ENCODE measurements at places on chromosomes 6 and 20.

DNA sequence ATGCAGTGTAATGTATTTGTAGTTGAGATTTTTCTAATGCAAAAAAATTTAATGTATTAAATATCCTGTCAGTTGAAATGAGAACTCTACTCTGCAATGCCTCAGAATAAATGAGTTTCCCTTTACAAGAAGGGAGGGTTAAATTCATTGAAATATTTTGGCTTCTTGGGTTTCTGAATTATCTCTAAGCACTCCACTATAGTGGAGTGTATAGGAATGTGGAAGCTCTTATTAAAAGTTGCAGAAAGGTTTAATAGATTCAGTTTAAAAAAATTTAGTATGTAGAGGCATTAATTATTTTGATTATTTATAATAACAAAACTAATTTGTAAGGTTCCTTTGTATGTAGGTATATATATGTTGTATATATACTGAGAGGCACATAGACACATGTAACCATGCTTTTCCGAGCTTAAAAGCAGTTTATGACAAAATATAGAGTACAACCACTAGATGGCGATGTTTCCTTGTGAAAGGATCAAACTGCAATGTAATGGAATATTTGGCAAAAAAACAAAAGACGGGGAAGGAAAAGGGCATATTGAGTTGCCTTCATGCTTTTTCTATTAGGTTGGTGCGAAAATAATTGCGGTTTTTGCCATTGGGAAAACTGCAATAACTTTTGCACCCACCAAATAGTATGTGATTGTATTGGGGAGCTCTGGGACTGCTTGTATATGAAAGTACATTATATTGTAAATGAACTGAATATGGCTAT is 144.2 kb downstream of the MYO6 start:
- peak; percentile 74 for DNase-seq

DNA sequence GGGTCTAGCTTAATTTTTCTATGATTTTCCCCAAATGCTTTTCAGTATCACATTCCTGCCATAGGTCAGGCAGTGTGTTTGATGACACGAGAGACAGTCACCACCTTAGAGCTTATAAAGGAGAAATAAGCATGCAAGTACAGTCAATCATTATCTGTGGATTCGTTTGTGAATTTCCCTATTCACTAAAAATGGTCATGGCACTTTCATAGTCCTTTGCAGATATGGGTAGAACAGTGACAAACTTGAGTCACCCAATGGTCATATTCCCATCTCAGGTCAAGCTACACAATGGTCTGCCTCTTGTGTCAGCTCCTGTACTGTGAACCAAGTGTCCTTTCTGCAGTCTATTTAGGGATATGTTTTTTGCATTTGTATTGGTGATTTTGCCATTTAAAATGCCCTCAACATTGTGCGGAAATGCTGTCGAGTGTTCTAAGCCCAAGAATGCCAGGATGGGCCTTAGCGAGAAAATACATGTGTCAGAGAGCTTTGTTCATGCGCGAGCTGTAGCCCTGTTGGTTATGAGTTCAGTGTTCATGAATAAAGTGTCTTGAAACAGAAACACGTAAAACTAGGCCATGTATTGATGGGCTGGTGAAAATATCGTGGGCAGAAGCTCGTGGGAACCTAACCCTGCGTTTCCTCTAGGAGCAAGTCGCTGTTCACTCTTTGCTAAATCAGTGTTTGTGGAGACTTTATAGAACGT is 19.8 kb downstream of the SUMO4 start:
- no peak for DNase-seq

DNA sequence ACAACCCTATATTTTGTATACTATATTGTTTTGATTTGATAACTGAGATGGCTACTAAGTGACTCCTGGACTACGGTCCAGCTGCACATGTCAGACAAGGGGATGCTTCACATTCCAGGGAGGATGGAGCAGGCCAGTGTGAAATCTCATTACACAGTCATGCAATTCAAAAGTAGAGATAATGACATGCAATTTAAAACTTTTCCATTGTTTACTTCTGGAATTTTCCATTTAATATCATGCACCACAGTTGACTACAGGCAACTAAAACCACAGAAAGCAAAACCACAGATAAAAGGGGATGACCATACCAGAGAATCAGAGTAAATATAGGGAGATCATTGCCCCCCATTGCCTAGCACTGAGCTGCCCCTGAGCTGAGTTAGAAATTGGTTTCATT is 366.4 kb downstream of the BTBD9 start:
- peak; percentile 91 for DNase-seq

DNA sequence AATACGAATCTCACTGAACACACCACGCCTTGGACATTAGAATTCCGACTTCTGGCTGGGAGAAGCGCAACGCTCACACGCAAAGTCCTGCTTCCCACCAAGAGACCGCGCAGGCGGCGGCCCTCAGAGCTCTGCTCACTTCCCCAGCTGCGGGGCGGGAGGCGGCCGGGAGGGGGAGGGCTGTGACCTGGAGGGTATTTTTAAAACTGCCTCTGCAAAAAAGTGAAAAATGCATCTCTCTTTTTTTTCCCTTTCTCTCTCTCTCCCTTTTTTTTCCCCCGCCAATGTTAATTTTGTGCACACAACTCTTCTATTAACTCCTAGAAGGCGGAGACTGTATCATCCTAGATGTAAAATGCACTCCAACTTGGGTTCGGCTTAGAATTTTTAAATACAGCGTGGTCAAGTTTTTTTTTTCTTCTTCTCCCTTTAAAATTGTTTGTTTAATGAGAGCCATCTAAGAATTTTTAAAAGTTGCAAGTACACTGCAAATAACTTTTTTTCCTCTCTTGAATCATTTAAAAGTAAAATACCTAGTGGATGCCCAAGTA is 66.4 kb downstream of the STX11 start:
- DNase-seq, result no peak

DNA sequence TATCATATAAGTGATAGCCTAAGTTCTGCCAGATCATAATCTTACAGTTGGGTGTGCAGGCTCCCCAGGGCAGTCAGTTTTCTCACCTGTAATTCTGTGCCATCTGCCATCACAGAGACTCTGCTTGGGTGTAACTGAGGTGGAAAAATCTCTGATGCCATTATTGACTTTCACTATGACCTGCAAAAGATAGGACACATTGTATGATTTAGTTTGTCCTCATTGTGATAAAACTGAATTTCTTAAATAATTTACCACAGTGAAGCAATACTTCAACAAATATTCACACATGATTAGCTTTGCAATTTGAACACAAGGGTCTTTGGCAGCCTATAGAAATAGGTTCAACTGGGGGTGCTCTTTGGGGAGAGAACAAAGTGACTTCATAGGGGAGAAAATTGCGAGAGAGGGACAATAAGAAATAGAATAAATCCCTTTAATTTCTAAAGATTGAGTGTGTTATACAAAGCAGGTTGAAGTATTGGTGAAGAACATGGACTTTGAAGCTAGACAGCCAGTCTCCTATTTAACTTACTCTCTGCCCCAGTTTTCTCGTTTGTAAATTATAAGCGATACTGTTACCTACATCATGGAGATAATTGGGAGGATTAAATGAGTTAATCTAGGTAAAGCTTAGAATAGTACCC is 27.3 kb downstream of the FAM229B start:
- DNase-seq, result no peak

DNA sequence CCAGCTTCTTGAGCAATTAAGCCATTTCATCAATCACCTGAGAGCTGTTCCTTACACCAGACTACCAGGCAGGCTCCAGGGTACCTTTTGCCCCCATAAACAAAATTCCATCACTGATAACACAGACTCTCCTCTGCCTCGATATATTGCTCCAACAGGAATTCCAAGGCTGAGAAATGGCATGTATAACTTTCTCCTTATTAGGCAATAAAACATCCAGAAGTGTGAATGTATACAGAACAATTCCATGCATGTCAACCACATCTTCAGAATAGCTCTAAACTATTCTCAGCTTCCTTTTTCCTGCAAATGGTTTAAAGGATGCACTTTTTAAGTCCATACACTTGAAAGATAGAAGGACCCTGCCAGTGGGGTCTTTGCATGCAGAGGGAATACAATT is 73.8 kb downstream of the EDN3 start:
- DNase-seq, result peak; percentile 20

DNA sequence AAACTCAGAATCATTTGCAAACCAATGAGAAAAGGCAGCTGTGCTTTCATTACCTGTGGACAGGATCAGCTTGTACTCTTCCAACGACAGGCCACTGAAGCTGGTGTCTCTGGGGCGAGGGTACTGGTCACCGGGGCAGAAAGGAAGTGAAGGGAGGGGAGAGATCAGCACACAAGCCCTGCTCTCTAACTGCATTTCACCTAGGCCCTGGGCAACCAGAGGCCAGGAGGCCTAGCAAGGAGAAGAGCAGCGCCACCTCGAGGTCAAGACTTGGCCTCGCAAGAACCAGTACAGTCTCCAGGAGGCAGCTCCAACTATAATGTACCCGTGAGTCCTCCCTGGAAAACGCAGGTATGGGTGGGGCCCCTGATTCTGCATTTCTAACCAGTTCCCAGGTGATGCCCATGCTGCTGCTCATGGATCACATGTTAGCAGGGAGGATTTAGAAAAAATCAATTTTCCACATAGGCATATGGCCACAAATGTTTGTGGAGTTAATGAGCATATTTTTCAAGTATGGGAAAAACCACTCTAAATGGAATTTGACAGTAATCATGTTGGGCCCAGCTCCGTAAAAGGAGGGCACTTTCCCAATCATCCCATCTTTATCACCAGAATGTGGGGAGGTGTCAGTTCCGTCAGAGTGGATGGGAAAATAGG is 11.0 kb downstream of the UQCC2 start:
- DNase-seq, result peak; percentile 76

DNA sequence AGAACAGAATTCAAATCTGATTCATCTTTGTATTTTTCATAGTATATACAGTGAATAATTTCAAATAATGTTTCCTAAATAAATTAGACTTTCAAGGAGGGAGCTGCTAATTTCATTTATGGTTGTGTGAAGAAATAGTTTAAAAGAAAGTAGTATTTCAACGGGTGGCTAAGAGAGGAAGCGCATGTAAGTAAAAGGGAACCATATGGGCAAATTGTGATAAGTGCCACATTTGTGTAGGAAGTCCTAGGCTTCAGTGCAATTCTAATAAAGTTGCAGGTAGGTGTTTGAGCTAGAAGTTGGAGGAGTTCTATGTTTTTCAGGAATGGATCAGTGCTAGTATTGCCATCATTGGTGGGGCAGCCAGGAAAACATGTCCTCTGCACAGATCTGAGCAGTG is 178.8 kb upstream of the PRDM1 start:
- no peak for DNase-seq

DNA sequence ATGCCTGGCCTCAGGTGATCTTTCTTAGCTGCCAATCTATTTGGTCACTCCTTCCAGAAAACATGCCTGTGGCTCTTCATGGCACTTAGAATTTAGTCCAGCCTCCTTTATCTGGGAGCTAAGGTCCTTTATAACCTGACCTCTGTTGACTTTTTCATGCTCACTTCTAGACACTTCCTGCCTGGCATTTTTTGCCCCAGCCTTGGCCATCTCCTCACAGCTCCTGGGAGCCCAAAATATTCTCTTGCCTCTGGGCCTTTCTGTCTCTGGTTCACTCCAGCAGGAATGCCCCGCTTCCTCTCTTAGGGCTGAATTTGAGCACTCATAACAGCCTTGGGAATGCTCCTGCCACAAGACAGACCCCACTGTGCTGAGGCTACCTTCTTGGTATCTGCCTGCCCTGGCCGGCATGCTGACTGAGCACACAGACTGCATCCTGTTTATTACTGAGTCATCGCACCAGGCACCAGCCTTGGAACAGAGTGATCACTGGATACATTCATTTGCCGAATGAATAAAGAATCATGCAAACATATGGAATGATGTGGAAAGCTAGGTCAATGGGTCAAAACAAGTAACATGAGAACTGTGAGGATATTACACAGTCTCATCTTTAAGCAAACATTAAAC is 5.8 kb upstream of the EEF1E1 start:
- peak; percentile 97 for DNase-seq
